ENCODE measurements at places on chromosomes 3 and 15.
A peak's percentile ranks its signal among the peaks of the same experiment; 100 is the strongest.

DNA sequence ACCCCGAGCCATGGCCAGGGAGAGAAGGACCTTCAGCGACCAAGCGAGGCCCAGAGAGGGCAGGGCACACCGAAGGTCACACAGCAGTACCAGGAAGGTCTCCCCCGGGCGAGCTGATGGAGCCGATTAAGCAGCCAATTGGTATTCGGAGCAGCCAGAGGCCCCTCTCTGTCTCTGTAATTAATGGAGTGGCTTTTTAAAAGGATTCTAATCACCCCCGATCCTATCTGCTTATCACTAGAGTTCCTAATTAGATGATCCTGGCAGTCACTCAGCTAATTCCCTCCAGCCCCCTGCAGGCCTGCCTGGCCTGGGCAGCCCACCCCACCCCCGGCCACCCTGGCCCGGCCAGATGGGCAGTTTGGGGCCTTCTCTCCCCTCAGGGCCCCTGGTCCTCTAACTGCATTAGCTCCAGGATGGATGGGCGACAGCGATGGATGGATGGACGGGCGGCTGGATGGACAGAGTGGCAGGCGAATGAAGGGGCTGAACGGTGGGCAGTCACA, 1.6 kb upstream of the DNAJB8 start:
- no peak for DNase-seq

- DNase-seq: no peak
These were observed 21.2 kb downstream of the LRRC2 start for GRCh38 chr3:46544771-46545503.

DNA sequence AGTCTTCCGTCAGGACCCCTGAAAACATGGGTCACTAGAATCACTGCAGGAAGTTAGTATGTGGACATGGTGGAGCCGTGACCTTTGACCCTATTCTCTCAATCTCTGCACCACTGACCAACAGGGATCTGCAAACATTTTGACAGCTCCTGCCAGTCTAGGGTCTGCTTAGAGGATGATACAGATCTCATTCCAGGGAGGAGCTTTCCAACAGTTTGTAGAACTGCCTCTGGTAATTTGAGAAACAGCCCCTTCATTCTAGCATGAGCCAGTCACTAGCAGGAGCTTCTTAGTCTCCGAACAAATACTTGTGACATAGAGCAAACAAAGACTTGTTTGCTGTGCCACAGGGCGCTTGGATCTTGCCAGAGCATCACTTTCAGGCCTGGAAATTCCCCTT, 270.3 kb upstream of the CFAP20DC start:
- DNase-seq: no peak

DNA sequence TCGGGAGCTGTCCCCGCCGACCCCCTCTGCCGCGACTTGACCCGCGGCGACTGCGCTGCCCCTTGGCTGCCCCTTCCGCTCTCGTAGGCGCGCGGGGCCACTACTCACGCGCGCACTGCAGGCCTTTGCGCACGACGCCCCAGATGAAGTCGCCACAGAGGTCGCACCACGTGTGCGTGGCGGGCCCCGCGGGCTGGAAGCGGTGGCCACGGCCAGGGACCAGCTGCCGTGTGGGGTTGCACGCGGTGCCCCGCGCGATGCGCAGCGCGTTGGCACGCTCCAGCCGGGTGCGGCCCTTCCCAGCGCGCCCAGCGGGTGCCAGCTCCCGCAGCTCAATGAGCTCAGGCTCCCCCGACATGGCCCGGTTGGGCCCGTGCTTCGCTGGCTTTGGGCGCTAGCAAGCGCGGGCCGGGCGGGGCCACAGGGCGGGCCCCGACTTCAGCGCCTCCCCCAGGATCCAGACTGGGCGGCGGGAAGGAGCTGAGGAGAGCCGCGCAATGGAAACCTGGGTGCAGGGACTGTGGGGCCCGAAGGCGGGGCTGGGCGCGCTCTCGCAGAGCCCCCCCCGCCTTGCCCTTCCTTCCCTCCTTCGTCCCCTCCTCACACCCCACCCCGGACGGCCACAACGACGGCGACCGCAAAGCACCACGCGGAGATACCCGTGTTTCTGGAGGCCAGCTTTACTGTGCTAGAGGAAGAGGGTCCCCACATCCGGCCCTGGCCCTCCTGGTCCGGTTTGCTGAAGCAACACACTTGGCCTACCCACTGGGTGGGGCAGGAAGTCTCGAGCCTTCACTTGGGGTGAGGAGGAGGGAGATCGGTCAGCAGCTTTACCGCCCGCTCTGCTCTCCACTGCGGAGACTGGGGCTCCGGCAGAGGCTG, at the start of gene RASSF1:
Gene RASSF1 (minus strand): TSS at position 389 of the 882 bp plus-strand sequence. CDS start 31 bp downstream, at position 358.
- no peak for DNase-seq

GRCh38 chr15:62578546-62578945, 413.5 kb upstream of the C2CD4B start:
- no peak for DNase-seq

- no peak for DNase-seq
These were observed 230.8 kb downstream of the CGGBP1 start for GRCh38 chr3:87828046-87828445.

DNA sequence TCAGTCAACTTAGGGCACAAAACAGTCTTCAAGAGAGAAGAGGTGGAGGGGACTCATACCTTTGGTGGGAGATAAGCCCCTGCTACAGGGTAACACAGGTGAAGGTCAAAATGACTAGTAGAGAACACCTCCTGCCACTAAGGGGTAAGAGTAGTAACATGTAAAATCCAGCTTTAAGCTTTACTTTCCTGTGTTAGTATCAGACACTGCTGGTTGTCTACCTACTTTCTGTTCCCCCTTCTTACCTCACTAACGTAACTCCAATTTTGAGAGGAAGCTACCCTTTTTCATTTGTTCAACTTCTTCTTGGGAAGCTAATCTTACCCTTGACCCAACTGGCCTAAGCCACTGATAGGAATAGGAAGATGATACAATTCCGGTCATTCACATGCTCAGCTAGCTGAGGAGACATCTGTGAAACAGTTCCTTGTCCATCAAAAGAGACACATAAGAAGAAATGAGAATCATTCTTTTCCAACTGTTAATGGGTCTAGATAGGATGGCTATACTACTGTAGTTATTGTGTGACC, 826.8 kb upstream of the CFAP20DC start:
- DNase-seq: no peak

- DNase-seq: no peak
These were observed 38.0 kb upstream of the XCR1 start for GRCh38 chr3:46065294-46065705.

- DNase-seq: no peak
These were observed 24.2 kb downstream of the DENND4A start for GRCh38 chr15:65767895-65768294.

DNA sequence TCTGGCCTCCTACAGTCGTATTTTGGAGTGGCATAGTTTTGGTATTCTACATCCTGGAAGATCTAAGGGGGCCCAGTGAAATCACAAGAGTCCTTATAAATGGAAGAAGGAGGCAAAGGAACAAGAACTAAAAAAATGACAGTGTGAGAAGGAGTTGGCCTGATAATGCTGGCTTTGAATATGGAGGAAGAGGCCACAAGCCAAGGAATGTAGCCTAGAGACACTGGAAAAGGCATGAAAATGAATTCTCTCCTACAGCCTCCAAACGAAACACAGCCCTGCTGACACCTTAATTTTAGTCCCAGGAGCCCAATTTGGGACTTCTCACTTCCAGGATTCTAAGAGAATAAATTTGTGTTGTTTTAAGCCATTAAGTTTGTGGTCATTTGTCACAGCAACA, 54.6 kb upstream of the LIPC start:
- DNase-seq: no peak

DNA sequence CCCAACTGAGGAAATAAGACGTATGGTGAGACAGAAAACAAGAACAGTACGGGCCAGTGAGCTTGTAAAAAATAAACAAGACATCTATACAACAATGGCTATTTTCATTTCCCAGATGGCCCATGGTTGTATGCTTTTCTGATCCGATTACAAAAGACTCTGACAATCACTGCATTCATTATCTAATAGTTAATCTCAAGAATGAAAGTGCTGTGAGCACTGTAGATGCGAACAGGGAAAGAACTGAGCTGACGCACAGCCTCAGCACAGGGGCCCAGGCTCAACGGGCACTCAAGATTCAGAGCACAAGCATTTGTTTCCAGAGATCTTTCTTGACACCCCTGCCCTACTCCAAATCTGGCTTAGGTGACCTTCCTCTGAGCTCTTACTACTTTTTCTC, 6.9 kb downstream of the MTMR10 start:
- no peak for DNase-seq

DNA sequence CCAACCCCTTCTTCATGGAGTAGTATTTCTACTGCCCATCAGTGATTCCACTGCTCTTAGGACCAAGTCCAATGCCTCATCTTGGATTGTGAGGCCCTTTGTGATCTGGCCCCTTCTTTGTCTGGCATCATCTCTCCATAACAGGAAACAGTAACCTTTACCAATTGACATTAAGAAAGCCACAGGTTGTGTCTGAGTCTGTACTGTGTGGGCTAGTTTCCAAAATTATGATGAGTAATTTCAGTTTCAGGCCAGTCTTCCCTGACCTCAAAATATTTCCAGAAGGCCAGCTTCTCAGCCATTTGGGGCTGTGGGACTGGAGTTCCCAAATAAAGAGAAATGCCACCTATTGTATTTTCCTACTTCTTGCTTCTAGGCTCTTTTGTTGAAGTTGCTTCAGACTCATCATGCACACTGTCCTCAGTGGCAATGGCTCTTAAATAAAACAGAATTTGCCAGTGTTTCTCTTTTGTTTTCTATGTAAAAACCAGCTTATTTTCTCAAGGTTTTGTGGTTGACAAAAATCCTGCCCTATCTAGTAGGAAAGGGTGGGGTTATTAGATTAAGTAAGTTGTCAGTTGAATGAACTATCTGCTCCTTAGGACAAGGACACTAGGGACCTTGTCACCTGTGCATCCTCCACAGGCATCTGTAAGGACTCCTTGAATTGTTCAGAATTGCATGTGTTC, 47.0 kb upstream of the ACKR4 start:
- peak; percentile 40 for DNase-seq

DNA sequence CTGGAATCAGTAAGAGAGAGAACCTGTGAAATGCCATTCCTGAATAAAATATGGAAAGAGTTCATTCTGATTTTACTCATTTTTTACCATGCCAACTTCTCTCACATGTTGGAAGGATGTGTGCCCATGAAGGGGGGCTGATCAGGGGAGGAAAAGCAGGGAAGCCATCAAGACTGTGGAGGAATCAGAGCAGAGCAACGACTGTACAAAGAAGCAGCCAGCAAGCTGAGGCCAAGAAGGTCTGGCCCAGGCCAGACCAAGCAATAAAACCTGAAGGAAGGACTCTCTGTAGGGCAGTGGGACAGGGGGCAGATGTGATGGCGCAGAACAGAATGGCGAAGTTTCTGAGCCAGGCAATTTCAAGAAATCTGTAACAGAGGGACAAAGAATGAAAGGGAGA, 24.0 kb upstream of the ARNT2 start:
- DNase-seq: no peak

- no peak for DNase-seq
These were observed 383.7 kb downstream of the MFSD1 start for GRCh38 chr3:159185443-159186050.

DNA sequence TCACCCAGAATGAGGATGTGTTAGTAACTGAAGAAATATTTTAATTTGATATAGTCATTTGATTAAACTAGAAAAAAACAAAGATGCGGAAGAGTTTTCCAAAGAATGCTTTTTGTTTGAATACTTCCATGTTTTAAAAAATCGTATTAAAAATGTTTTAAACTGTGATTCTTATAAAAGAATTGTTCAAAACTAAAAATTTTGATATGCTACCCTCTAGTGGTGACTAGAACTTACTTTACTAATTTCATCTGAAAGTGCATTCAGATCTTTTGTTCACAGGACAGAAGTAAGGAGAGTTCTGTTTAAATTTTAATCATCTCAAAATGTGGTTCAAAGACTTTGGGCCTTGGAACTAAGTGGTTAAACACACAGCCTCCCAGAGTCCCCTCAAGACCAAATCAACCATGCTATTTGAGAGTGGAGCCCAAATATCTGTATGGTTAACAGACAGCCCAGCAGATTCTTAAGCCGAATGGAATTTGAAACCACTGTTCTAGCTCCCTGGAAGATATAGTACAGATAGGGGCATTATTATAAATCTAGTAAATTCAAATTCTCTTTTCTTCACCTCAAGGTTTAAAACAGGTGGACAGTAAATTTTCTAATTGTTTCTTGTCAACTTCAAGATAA, 45.2 kb upstream of the SYNPR start:
- DNase-seq: no peak

DNA sequence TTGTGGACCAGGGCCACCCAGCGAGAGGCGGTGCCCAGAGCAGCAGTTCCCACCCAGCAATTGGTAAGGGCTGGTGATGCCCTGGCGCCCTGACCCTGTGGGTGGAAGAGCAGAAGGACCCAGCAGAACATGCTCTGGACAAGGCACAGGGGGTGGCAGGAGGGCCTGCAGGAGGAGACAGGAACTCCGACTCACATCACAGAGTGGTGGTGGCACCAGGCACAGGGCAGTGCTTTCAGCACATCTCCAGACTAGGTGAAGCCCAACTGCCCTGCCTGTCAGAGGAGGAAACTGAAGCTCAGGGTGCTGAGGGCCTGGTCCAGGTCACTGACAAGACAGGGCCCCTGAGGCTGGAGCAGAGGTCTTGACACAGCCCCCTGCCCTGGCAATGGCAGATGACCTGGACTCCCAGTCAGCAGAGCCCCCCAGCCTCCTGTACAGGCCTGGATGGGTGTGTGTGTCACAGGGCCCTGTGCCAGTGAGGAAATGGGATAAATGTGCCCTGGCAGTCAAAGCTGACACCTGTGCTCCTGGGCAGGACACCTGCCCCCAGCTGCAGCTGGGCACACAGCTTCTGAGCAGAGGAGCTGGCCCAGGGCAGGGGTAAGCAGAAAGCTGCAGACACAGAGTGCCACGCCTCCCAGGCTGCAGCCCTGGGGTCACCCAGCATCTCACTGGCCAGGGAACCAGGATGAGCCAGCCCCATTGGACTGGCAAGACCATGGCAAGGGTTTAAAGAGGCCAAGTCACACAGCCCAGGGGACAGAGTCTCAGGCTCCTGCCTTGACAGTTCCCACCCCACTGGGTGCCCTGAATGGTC, 11.4 kb downstream of the KLF15 start:
- no peak for DNase-seq

- no peak for DNase-seq
These were observed 555.4 kb upstream of the CCDC54 start for GRCh38 chr3:106821801-106822200.

GRCh38 chr3:115800489-115801075, 177.3 kb downstream of the GAP43 start:
- DNase-seq: no peak

- no peak for DNase-seq
These were observed 10.7 kb downstream of the RBP2 start for GRCh38 chr3:139465636-139466035.

DNA sequence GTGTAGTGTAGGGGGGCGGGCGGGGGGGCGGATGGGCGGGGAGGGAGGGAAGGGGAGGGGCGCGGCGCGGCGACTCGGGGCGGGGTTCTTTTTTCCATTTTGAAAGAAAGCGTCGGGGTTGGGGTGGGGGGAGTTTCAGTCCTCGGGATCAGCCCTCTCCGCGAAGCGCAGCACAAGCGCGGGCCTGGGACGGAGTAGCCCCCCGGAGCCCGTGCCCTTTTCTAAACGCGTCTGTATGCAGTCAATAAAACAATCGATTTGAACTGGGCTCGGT, 6.1 kb downstream of the ISLR2 start:
- no peak for DNase-seq

GRCh38 chr3:127654374-127654773, 18.4 kb upstream of the ABTB1 start:
- DNase-seq: no peak

Measured in non-pigmented ciliary epithelial cell (primary cell).